NT2/D1 (cell line): ENCODE measurements at places on chromosomes 6 and 20.

DNA sequence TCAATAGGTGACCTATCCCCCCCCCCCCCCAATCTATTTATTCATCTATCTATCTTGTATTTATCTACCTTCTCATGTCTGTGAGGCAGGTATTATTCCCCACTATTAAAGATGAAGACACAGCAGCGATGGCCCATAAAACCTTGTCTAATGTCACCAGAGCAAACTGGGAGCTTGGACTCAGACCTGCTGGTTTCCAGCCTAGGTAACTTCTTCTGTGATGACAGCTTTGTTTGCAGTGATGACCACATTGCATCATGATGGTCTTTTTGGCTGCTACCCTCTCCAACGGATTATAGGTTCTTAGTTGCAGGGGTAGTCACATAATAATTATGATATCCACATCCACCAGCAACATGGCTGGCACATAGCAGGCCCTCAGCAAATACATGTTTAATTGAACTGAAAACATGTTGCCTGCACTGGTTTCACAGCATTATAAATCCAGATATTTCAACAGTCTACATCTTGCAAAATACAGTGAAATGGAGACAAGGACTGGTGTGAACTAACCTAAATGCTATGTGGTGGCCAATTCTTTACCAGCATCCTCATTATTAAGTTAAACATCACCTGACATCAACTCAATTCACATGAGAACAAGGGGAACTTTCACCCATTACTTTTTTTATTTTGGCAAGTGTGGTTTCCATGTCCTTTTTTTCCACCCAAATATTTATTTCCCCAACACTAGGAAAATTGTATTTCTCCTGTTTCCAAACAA, 712.5 kb upstream of the NRSN1 start:
- DNase-seq: no peak

- no peak for DNase-seq
Measured at GRCh38 chr6:90654166-90654565, 67.3 kb upstream of the MAP3K7 start.

DNA sequence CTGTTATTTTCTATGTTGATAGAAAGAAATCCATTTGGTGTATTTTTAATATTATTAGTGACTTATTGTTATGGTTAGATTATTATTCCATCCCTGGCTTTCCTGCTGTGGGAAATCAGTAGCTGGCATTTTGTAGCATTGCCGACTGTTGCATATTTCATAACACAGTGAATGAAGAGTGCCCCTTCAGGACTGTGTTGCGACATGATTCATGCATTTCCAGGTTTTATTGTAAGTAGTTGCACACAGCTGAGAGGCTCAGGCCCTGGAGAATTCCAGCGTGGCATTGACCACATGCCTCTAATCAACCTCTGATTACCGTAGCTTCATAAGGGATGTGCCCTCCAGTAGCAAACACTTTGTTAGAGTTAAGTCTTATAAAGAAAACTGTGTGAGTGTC, 263.9 kb downstream of the FARS2 start:
- DNase-seq: no peak

DNA sequence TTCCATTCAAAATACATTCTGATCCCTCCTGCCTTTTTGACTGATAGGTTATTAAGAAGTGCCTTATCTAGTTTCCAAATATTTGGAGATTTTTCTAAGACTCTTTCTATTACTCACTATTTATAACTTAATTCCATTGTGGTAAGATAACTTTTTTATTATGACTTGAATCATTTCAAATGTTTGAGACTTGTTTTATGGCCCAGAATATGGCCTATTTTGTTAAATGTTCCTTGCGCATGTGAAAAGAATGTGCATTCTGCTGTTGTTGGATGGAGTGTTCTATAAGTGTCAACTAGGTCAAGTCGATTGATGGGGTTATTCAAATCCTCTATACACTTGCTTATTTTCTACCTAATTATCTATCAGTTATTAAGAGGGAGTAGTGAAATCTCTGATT, 13.1 kb upstream of the TCP11 start:
- DNase-seq: no peak

DNA sequence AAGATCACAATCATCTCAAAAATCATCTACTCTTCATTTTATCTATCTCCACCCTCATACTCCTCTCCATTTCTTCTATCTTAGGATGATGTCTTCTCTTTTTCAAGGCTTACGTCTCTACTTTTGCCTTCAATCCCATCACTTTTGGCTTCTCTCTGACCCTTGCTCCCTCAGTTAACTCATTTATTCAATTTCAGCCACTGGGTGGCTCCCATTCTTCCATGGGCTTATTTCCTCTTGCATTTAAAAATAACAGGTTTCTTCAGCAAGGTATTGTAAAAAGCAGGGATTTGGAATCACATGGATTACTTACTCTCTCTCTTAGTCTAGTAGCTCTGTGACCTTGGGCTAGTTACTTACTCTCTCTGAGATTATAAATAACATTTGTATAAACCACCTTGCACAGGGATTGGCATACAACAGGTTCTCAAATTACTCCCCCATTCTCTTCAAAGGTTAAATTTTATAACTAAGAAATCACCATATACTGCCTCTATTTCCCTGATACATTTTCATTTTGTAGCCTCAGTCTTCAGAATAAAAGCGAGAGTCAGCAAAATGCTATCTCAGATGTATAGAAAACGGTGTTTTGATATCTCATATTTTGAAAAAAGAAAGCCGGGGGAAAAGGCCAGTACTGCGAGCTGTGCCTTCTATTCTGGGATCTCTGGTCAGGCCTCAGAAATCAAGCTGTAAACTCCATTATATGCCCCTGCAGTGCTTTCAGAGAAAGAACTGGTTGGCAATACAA, 5.5 kb downstream of the ZSCAN12 start:
- no peak for DNase-seq

- DNase-seq: no peak
Measured at GRCh38 chr6:92942549-92942948, 476.8 kb downstream of the EPHA7 start.

GRCh38 chr20:31822421-31823330, 3.5 kb downstream of the MYLK2 start:
- no peak for DNase-seq

DNA sequence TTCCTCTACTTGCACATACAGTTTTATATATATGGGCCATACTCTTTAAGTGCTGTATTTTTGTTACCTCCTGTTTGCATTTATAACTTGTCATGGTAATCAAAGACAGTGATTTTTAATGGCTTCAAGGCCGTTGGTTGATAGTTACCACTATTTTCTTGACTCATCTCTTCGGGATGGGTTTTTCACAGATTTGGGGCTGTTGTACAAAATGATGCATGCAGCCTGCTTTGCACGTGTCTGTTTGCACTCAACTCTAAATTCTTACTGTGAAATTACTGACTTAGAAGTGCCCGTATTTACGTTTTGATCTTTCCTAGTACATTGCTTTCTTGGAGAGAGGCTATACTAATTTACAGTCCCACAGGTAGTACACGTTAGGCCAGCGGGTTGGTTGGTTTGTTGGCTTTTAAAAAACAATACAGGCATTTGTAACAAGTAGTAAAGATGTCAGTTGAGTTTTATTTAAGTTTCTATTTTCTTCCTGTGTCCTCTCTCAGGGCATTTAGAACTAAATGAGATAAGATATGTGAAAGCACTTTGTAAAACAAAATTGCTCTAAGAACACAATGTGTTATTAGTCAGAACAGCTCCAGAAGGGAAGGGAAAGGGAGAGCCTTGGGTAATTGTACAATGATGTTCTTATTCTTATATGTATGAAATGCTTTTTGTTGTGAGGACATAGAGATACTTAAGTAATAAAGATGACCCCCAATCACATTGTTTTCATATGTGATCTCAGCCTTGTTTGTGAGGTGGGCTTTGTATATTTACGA, 11.7 kb downstream of the JARID2 start:
- no peak for DNase-seq

DNA sequence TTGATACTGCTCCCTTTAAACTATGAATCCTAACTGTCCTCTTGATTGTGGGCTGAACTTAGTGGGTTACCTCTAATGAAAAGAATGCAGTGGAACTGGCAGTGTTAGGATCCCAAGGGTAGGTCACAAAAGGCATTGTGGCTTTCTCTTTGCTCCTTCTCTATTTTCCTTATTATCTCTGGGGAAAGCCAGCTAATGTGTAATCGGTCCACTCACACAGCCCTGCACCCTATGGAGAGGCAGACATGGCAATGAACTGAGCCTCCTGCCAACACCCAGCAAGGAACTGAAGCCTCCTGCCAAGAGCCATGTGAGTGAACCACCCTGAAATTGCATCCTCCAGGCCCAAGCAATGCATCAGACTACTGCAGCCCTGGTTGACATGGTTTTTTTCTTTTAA, 24.6 kb upstream of the ZNF133 start:
- no peak for DNase-seq

GRCh38 chr6:83192456-83192855, 609 bp downstream of the PGM3 start:
- DNase-seq: no peak

- DNase-seq: no peak
Measured at GRCh38 chr6:104540743-104541142, 319.0 kb downstream of the HACE1 start.

- DNase-seq: no peak
Measured at GRCh38 chr20:33656010-33656782, 5.9 kb upstream of the C20orf144 start.

DNA sequence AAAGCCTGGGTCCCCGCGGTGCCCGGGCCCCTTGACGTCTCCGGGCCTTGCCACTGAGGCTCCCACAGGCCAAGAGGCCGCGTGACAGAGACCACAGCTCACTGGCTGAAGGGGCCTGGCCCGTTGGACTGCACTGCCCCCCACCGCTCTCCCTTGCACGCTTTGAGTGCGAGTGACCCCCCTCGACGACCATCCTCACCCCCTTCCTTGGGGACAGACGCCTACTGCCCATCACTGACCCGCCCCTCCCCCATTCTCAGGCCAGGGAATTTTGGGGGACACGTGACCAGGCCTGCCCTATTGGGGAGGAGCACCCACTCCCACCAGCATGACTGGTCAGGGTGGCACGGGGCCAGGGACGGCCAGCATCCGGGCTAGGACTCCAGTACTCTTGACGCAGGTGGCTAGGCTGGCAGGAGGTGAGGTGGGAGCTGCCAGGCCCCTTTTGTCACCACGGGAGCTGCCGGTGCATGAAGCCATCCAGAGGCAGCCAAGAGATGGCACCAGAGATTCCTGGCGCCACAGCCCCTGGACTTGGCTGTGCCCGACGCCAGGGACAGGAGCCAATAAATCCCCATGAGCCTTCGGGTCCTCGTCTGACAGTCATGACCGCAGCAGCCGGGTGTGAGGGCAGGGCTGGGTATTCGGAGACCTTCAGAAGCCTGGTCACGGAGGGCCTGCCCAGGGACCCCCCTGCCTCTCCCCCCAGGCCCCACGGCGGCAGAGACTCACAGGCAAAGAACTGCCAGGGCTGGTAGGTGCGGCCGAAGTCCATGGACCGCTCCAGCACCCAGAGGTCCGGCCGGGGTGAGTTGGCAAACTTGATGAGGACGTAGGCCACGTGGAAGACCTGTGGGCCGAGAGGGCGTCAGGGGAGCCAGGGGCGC, 14.5 kb downstream of the LAMA5 start:
- no peak for DNase-seq

- DNase-seq: no peak
Measured at GRCh38 chr6:116215414-116215813, 38.5 kb downstream of the TSPYL4 start.

GRCh38 chr6:17588011-17588410, 12.1 kb upstream of the FAM8A1 start:
- DNase-seq: no peak

- no peak for DNase-seq
Measured at GRCh38 chr6:88585276-88585692, 378.1 kb downstream of the RNGTT start.

DNA sequence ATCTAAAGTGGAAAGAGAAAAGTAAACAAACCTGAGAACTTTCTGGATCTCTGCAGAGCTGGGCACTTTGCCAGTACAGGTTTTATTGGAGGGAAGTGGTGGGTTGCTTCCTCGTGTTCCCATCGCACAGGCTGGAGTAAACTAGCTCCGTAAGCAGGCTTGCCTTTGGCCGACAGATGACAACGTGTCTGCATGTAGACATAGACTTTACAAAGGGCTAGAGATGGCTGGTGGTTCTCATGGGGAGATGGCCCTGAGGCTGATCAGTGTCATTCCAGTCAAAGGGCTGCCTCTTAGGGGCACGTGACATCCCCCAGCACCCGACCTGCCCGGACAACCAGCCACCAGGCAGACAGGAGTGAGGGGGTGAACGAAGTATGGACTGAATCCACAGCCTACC, 98.8 kb downstream of the YTHDF1 start:
- DNase-seq: no peak

DNA sequence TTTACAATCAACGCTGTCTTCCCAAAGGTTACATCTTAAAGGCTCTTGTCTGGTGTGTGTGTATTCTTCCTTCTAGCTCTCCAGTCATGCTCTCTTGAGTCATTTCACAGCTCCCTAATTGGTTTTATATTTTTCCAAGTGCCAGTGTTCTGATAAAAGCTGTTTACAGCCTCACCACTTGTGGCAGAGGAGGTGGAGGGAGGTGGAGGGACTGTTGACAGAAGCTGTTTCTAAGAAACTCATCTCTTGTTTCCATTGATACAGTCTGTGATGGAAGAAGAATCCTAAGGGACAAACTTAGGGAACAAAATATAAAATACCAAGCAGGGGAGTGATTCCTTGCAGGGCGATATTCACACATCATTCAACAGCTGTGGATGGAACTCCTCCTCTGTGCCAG, 64.0 kb downstream of the QRSL1 start:
- no peak for DNase-seq

DNA sequence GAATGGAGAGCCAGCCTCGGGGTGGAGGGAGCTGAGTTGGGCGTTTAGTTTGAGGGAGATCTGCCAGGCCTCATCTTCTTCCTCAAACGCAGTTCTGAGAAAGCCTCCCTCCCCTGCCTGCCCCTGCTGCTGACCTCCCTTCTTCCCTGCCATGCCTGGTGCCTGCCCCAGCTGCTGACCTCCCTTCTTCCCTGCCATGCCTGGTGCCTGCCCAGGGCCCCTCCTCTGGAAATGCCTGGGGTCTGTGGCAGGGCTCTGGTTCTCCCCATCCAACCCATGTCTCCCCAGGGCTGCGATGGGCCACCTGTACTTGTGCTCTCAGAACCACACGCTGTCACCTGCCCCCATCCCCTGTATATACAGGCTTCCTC, 114.6 kb downstream of the VEGFA start:
- DNase-seq: no peak

GRCh38 chr6:16756660-16757255, 4.5 kb downstream of the ATXN1 start:
- DNase-seq: no peak

DNA sequence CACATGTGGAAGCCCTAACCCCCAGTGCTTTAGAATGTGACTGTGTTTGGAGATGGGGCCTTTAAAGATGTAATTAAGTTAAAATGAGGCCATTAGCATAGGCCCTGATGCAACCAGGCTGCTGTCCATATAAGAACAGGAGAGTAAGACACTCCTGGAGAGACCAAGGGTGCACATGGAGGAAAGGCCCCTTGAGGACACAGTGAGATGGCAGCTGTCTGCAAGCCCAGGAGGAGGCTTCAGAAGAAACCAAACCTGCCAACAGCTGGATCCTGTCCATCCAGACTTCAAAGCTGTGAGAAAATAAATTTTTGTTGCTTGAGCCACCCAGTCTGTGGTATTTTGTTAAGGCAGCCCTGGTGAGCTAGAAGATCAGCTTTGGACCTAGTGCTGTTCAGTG, 16.8 kb upstream of the SNRPB2 start:
- DNase-seq: no peak
